Left lobe of liver (tissue), 2 donors: ENCODE measurements at places on chromosomes 16 and 17.

DNA sequence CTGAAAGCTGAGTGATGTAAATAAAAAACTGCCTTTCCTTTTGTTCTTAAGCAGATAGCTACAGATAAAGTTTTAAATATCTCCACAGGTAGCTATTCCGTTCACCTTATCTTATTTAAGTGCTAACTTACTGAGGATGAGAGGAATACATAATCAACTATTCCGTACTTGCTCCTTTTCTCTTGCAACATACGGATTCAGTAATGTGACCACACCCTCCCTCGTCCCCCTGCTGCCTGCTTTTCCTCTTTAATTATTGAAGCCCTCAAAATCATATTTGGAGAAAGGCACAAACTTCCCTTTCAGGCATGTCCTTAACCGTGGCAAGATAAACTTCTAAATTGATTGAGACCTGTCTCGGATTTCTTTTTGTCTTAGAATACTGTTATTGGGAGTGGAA, 101.4 kb downstream of the MAP2K4 start:
- no peak for DNase-seq

- DNase-seq, result no peak
Observed at GRCh38 chr16:14196011-14196410, 124.9 kb downstream of the MRTFB start.

GRCh38 chr17:45171338-45172231, 9.9 kb downstream of the HEXIM2 start:
- peak; percentile 58 for DNase-seq

DNA sequence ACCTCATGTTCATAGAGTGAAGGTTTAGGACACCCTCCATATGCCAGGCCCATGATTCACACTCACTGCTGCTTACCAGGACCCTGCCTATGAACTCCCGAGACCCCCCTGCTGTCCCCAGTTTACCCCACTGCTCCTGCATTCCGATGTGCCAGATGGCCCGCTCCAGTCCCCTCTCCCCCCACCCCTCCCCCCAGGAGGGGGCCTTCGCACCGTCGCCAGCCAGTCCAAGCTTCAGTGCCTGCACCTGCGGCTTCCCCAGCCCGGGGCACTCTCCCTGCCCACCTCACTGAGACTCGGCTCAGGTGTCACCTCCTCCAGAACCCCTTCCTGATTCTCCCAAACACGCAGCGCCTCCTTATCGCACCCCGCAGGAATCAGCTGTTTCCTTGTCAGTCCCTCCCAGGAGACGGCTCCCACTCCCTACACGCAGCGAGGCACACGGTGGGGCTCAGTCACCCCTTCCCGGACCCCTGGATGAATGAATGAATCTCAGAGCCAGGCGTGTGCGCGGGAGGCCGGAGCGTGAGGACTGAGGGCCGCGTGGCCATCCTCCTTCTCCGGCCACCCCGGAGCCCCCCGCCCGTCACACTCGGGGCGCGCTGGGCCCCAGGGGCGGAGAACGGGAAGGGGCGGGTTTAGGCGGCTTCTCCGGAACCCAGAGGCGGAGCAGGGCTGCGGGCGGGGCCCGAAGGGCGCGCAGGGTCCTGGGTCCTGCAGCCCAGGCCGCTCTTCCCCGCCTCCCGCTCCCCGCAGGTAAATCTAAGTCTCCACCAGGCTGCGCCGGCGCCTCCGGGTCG, 1.6 kb downstream of the MYO1C start:
- DNase-seq, result peak; percentile 77

GRCh38 chr17:79221597-79221996, 147.0 kb downstream of the ENGASE start:
- DNase-seq, result no peak

DNA sequence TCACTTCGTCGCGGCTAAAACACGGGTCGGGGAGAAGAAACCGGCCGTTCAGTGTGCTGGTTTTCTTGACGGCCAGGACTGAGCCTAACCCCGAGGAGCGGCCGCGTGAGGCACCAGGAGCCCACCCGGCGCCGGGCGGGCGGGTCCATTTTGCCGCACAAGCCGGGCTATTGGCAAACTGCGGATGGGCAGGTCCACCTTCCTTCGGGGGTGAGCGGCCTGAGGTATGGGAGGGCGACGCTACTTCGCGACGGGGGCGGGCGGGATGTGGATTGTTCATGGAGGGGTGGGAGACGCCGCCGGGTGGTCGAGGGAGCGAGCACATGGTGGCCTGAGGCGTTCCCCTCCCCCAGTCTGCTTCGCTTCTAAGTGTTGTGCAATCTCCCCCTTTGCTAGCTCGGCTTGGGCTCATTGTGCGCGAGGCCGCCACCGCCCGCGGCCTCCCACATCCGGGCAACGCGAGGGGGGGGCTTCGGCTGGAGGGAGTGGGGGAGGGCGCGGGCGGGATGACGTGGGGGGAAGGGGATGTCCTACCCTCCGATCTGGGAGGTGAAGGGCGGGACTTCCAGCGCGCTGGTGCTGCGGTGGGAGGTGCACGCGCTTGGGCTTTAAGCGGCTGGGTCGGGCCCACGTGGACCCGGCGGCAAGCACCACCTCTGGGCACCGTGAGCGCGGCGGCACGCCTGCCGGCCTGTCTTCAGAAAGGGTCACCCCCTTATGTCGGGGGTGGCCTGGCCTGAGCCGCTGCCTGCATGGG, 5.9 kb upstream of the CD68 start:
- DNase-seq, result peak; percentile 82

DNA sequence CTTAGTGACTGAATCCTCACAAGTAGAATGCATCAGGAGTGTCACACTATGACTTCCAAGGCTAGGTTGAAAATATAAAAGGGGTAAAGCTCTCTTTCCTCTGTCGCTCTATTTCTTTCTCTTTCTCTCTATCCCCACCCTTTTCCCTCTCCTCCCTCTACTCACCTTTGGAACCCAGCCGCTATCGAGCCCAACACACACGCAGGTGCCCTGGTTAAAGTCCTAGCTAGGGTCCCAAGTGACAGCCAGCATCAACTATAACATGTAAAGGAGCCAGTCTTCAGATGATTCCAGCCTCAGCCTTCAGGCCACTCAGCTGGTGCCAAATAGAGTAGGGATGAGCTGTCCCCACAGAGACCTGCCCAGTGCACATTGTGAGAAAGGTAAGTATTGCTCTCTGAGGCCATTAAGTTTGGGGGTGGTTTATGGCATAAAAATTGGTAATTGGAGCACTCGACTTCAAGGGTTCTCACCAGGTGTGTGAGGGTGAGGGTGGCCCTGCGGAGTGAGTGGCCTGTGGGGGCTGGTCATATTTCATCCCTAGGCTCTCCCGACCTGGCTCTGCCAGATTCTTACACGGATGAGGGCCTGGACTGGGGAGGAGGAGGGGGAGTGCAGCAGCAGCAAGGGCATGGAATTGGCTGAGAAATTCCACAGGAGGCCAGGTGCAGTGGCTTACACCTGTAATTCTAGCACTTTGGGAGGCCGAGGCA, 14.9 kb upstream of the C16orf54 start:
- peak; percentile 76 for DNase-seq

GRCh38 chr17:75625813-75626486, 7.3 kb upstream of the SMIM5 start:
- DNase-seq, result no peak

DNA sequence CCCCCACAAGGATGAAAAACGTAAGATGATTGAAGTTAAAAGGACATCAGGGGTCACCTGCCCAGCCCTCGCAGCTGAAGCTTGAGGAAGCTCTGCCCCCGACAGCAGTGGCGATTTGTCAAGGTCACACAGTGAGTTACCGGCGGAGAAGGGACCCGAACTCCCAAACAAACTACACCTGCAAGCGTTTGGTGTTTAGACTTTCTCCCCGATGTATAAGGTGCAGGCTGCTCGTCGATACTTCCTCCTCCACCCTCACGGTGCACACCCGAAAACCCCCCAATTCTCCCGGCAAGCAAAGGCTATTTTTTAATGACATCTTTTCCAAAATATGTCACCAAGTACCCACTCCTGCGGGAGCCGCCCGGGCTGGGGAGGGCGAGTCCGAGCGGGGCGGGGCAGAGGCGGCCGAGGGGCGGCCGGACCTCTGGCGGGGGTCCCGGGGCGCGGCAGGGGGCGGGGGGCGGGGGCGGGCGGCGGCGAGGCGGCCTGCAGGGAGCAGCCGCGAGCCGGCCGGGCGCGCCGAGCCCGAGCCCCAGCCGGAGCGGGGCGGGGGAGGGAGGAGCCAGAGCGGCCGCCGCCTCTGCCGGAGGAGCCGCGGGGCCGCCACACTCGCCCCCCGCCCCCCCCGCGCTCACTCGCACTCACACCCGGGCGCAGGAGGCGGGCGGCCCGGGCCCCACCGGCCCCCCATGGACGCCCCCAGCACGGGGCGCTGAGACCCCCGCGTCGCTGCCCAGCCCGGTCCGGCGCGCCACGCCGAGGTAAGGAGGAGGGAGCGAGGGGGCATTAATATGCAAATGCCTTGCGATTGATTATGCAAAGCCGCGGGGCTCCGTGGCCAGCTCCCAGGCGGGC, at the start of gene THRA:
THRA (plus strand) TSS at position 637 of the 858 bp plus-strand sequence. CDS start 11,524 bp downstream, outside the sequence.
- DNase-seq, result peak; percentile 78

- no peak for DNase-seq
Observed at GRCh38 chr17:50831471-50831928, 3.9 kb upstream of the WFIKKN2 start.

GRCh38 chr17:39755554-39756379, 18.0 kb downstream of the GRB7 start:
- DNase-seq, result no peak

GRCh38 chr17:19551165-19551564, 17.5 kb downstream of the SLC47A1 start:
- DNase-seq, result peak; percentile 90

DNA sequence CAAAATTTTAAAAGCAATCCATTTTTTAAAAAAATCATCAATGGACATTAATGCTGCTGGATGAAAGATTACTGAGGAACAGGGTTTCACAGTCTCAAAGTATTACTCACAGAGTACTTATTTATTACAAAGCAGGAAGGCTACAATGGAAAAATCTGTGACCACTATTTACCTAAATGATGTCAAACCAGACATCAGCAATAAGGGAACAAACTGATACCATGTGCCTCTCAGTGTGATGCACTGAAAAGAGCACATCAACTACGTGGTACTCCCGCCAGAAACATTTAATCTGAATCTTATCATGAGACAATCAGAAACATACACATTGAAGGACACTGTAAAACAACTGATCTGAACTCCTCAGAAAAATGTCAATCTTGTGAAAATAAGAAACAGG, 124.2 kb downstream of the PARN start:
- no peak for DNase-seq

GRCh38 chr17:42289611-42290181, 1.4 kb downstream of the STAT5A start:
- DNase-seq, result no peak

DNA sequence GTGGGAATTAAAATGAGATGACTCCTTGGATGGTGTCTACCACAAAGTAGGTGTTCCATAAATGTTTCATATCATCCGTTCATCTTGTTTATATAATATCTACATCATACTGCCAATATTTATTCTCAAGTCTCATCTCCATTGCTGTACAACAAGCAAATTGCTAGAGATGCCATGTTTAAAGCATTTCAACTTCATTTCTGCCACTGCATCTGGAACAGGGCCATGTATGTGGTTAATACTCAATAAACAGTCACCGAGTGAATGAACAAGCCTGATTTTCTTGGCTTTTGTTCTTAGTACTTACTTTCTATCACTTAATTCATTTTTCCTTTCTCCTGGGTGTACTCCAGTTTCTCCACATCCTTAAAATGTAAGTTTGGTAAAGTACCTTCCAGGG, 107.6 kb downstream of the KCNJ2 start:
- DNase-seq, result no peak

DNA sequence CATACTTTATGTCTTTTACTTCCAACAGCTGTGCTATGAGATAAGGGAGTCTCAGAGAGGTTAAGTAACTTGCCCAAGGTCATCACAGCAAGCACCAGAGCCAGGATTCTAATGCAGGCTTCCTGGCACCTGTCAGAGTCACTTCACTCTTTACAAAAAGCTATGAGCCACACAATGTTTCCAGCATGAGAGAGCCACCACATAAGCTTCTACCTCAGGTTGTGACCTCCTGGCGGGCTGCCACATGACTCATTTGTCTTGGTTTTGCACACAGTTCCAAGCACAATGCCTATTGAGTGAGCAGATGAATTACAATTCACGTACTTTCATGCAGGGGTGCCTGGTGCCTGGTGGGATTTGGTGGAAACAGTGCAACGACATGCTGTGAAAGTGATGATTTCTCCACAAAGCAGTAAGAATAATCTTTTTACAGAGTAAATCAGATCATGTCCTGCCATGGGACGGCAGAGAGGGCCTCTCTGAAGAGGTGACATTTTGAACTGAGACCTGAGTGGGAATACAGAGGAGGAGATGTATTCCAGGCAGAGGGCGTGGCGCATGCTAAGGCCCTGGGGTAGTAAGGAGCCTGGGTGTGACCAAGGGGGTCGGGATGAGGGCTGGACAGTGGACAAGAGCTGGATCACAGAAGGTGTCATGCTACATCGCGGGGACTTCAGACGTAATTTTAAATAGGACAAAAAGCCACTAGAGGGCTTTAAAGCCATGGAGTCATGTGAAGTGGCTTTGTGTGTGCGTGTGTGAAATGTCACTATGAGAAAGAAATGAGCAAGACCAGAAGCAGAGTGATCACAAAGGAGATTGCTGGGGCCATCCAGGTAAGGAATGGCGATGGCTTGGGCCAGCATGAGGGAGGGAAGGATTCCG, 53.4 kb downstream of the CACNG3 start:
- no peak for DNase-seq

DNA sequence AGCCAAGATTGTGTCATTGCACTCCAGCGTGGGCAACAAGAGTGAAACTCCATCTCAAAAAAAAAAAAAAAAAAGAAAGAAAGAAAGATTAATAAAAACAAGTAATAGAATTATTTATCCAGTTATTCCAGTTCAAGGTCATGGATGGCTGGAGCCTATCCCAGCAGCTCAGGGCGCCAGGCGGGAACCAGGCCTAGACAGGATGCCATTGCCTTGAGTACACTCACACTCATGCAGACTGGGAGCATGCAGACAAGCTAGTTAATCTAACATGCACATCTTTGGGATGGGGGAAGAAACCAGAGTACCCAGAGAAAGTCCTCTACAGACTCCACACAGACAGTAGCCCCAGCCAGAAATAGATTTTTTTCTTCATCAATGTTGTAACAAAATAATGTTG, 17.9 kb downstream of the PDP2 start:
- no peak for DNase-seq

DNA sequence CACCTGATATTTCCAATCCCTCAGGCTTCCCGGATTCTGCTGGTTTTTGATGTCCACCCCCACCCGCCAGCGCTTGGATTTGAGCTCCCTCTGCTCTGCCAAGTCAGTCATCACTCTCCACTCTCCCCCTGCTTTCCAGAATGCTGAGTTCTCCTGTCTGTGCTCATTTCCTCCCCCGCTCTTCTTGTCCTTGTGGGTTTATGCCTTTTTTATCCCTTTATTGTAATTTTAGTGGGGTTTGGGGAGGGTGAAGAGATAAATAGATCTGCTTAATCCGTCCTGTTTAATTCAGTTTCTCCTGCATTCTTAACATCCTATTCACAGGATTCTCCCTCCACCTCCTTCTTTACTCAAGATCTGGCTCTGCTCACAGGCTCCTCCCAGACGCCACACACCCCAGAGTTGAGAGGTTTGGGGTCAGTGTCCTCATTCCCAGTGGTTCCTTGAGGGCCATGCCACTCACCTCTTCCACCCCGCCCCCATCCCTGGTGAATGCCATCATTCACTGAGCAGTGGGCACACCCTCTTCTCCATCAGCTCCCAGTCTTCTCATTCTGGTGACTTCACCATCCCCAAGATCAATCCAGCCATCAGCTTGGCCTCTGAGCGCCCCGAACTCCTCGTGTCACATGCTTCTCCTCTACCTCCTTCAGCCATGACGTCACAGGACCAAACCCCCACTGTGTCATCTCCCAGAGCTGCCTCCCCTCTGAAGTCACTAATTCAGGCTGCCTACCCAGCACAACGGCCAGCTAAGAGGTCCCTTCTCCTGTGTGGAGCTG, 15.1 kb upstream of the GUCY2D start:
- no peak for DNase-seq

GRCh38 chr17:8387914-8388651, 5.1 kb upstream of the RPL26 start:
- DNase-seq, result no peak
